ENCODE measurements at places on chromosomes 6 and 20.

GRCh38 chr20:63518946-63519667 is 1.5 kb upstream of the PPDPF start:
- peaks cover 15% of the 10 kb centered on the region for H3K4me1 ChIP-seq
- peaks cover 12% of the 10 kb centered on the region for H3K36me3 ChIP-seq
- no peak for DNase-seq
- peak overlapping the region; percentile 77 for H3K4me3 ChIP-seq
- no peaks in the 10 kb centered on the region for H3K27me3 ChIP-seq

- H3K4me1 ChIP-seq = no peaks in the 10 kb centered on the region
- H3K27me3 ChIP-seq = no peaks in the 10 kb centered on the region
- no peak overlapping the region for H3K27ac ChIP-seq
- no peaks in the 10 kb centered on the region for H3K36me3 ChIP-seq
- DNase-seq = no peak
These were observed 455.1 kb downstream of the ADGRB3 start for GRCh38 chr6:69090132-69090531.

- no peaks in the 10 kb centered on the region for H3K4me1 ChIP-seq
- DNase-seq = no peak
- no peak overlapping the region for H3K27ac ChIP-seq
- H3K36me3 ChIP-seq = no peaks in the 10 kb centered on the region
- H3K4me3 ChIP-seq = no peak overlapping the region
These were observed 159.4 kb downstream of the PHF3 start for GRCh38 chr6:63795006-63795405.

GRCh38 chr6:30703011-30703410 is 12.2 kb upstream of the NRM start:
- H3K36me3 ChIP-seq = peaks cover 19% of the 10 kb centered on the region
- peaks cover 18% of the 10 kb centered on the region for H3K4me1 ChIP-seq

GRCh38 chr6:96913621-96914020 is 10.9 kb upstream of the KLHL32 start:
- H3K27me3 ChIP-seq = peaks cover 21% of the 10 kb centered on the region
- peaks cover 6% of the 10 kb centered on the region for H3K4me1 ChIP-seq
- no peak overlapping the region for H3K4me3 ChIP-seq
- H3K36me3 ChIP-seq = no peaks in the 10 kb centered on the region
- no peak overlapping the region for H3K27ac ChIP-seq
- no peak for DNase-seq

DNA sequence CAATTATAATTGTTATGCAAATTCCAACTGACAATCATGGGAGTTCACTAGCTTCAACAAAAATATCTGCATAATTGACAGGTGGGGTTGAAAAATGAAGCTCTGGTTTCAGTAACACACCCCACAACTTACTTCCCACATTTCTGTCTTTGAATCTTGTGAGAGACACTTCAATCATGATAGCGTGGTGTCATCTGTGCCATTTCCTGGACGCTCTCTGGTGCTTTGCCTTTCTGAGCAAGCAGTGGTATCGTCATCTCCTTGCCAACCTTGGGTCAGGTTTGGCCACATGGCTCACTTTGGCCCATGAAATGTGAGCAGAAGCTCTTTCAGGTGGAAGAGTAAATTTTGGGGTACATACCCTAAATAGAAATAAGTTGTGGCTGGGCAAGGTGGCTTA is 10.2 kb downstream of the BMP7 start:
- no peak for DNase-seq
- H3K4me1 ChIP-seq = peaks cover 3% of the 10 kb centered on the region
- no peak overlapping the region for H3K4me3 ChIP-seq
- H3K27me3 ChIP-seq = peaks cover 27% of the 10 kb centered on the region
- H3K36me3 ChIP-seq = no peaks in the 10 kb centered on the region
- H3K27ac ChIP-seq = no peak overlapping the region

GRCh38 chr6:127162836-127163235 is 44.4 kb downstream of the RSPO3 start:
- no peak overlapping the region for H3K27ac ChIP-seq
- H3K4me1 ChIP-seq = no peaks in the 10 kb centered on the region
- no peak overlapping the region for H3K4me3 ChIP-seq
- no peaks in the 10 kb centered on the region for H3K36me3 ChIP-seq

GRCh38 chr6:3987053-3987452 is 91.9 kb downstream of the FAM217A start:
- H3K4me1 ChIP-seq = peaks cover 24% of the 10 kb centered on the region
- no peak overlapping the region for H3K4me3 ChIP-seq
- peak overlapping the region; percentile 39 for H3K27ac ChIP-seq
- no peaks in the 10 kb centered on the region for H3K27me3 ChIP-seq

DNA sequence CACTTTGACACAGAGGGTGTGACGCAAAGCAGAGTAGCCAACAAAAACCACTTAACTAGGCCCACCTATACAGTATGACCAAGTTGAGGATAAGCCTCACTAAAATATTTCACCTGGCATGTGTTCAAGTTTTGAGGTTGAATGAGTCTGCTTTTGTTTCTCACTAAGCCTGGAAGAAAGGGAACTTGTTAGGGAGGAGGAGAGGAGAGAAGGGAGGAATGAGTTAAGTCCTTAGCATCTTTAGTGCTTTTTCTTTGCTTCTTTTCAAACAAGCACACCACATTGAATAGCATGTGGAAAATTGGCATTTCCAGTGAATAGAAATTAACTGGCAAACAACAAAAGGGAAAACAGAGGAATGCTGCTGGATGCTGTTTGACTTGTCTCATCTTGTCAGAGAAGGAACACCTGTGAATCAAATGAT is 461.9 kb downstream of the GJA1 start:
- no peaks in the 10 kb centered on the region for H3K27me3 ChIP-seq
- H3K27ac ChIP-seq = no peak overlapping the region
- no peak overlapping the region for H3K4me3 ChIP-seq
- DNase-seq = no peak

DNA sequence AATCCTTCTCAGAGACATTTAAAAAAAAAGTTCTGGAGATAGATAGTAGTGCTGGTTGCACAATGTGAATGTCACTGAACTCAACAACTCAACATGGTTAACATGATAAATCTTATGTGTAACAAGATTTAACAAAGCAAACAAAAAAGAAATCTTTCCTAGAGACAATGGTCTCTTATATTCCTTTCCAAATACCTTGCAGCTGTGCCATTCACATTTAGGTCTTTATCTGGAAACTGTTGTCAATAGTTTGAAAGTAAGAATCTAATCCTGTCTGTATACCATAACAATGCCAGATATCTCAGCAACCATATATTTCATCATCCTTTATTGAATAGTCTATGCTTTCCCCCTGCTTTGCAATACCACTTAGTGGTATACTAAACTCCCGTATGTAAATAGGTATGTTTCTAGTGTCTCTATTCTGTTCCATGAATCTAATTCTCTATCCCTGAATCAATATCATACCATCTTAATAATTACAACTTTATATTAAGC is 2.1 kb downstream of the SERAC1 start:
- no peaks in the 10 kb centered on the region for H3K27me3 ChIP-seq
- H3K36me3 ChIP-seq = no peaks in the 10 kb centered on the region
- H3K4me1 ChIP-seq = peaks cover 10% of the 10 kb centered on the region
- H3K27ac ChIP-seq = no peak overlapping the region
- no peak for DNase-seq

GRCh38 chr6:167306401-167306998 is 15.4 kb downstream of the UNC93A start:
- DNase-seq = no peak
- no peaks in the 10 kb centered on the region for H3K4me1 ChIP-seq
- H3K4me3 ChIP-seq = no peak overlapping the region
- H3K27ac ChIP-seq = no peak overlapping the region

- H3K4me1 ChIP-seq = peaks cover 38% of the 10 kb centered on the region
- H3K27me3 ChIP-seq = no peaks in the 10 kb centered on the region
- no peaks in the 10 kb centered on the region for H3K36me3 ChIP-seq
- peak overlapping the region; percentile 90 for H3K27ac ChIP-seq
- no peak for DNase-seq
- H3K4me3 ChIP-seq = peak overlapping the region; percentile 91
These were observed 912 bp upstream of the DIDO1 start for GRCh38 chr20:62927128-62927705.

DNA sequence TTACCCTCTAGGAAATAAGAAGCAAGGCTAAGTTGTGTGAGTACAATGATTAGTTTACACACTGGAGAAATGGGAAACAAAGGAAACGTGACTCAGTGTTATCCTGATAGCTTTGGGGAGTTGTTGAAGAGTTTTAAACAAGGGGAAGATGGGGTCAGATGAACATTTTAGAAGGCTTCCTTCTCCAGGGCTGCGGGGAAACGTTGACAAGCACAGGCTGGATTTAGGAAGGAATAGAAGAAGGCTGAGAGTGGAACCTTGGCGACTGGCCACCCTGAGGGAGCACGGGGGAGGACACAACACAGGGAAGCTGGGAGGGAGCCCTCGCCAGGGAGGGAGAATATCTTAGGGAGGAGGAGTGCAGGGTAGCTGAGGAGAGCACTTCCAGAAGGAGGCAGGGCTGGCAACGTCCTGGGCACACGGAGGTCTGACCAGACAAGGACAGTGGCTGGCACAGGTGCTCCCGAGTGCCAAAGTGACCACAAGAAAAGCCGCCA is 134.7 kb downstream of the AIG1 start:
- peaks cover 12% of the 10 kb centered on the region for H3K36me3 ChIP-seq
- no peak for DNase-seq
- H3K4me3 ChIP-seq = no peak overlapping the region
- H3K27ac ChIP-seq = no peak overlapping the region

DNA sequence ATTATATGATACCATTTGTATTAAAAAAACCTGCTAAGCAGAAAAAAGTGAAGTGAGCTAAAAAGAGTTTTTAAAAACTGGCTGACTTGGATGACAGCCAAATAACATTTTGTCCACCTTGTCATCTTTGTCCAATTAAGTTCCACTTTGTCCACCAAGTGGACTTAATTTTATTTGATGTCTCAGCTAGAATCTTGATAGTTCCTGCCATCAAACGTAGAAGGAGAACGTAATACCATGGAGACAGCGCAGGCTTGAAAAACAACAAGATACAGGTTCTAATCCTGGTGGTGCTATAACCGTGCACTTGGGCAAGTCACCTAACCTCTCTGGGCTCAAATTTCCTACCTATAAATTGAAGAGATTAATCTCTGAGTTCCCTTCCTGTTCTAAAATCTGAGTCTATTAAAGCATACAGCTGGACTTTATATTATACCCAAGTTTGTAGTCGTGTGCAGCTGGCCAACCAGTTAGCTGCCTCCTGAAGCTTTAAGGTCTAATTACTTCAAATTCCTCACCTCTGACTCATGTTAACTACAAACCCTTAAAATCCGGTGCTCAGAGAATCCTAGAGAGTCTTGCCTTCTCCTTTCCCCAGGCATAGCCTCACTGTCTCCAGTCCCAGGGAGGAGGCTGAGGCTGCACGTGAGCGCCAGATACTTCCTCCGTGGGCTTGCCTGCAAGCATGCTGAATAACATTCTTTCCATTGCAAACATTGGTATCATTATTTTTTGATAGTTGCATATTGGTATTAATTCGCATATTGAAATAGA is 16.8 kb downstream of the TMEM244 start:
- H3K4me1 ChIP-seq = no peaks in the 10 kb centered on the region
- no peak overlapping the region for H3K4me3 ChIP-seq
- H3K36me3 ChIP-seq = no peaks in the 10 kb centered on the region
- peaks cover 7% of the 10 kb centered on the region for H3K27me3 ChIP-seq
- DNase-seq = no peak

- DNase-seq = no peak
- no peaks in the 10 kb centered on the region for H3K27me3 ChIP-seq
- H3K4me1 ChIP-seq = peaks cover 6% of the 10 kb centered on the region
- peaks cover 71% of the 10 kb centered on the region for H3K36me3 ChIP-seq
These were observed 37.7 kb upstream of the SYNJ2 start for GRCh38 chr6:157943964-157944283.

DNA sequence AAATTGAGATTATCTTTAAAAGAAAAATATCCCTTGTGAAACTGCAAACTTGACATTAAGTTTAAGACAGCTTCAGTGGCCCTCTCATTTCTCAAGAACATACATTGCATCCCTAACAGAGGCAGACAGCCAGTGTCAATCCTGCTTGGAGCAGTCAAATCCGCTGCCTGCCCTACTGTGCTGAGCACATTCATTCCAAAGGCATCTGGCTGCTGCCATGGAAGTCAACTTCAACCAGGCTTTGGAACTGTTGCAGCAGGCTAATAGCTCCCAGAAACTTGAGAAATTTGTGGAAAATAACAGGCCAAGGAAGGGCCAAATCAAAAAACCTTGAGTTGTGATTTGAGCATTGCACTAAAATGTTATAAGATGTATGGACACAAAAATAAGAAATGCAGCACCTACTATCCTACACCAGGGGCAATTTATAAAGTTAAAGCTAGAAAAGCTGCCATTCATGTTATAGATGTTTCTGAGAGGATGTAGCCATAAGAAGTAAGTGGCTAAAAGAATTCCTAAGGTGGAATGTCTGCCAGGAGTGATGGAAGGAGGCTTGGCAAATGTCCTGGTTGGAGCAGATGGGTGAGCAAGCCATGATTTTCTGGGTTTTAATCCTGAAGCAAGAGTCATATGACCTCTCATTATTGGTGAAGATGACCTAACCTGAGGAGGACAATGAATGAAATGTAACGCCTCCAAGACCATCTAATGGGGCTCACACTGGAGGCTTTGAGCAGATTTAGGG is 31.4 kb upstream of the HAO1 start:
- H3K27me3 ChIP-seq = peaks cover 7% of the 10 kb centered on the region
- H3K4me3 ChIP-seq = no peak overlapping the region
- DNase-seq = no peak
- H3K4me1 ChIP-seq = no peaks in the 10 kb centered on the region

- peaks cover 2% of the 10 kb centered on the region for H3K4me1 ChIP-seq
- H3K27me3 ChIP-seq = peaks cover 25% of the 10 kb centered on the region
These were observed 116.6 kb downstream of the MRPL14 start for GRCh38 chr6:44010411-44011349.

DNA sequence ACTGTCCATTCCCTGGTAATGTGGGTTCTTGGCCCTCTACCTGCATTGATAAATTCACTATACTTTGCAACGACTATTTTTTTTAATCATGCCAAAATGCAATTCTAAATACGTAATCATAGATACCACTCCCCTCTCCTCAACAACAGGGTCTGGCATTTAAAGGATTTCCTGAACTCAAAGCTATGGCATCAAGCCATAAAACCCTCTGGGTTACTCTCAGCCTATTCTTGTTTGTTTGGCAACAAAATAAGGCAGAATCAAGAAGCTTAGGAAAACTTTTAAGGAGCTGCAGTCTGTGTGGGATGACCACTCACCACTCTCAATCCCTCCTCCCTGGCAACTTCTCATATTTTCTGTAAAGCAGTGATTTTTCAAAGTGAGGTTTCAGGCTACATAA is 669.9 kb upstream of the ID4 start:
- H3K4me3 ChIP-seq = no peak overlapping the region
- no peak overlapping the region for H3K27ac ChIP-seq
- no peaks in the 10 kb centered on the region for H3K27me3 ChIP-seq
- DNase-seq = no peak

GRCh38 chr6:153135681-153136080 is 4.6 kb upstream of the RGS17 start:
- H3K4me1 ChIP-seq = no peaks in the 10 kb centered on the region
- H3K36me3 ChIP-seq = no peaks in the 10 kb centered on the region
- no peak overlapping the region for H3K27ac ChIP-seq
- DNase-seq = no peak
